ENCODE measurements at places on chromosomes 2 and 18.

GRCh38 chr18:56977771-56978170 is 169.1 kb upstream of the BOD1L2 start:
- no peak for DNase-seq

DNA sequence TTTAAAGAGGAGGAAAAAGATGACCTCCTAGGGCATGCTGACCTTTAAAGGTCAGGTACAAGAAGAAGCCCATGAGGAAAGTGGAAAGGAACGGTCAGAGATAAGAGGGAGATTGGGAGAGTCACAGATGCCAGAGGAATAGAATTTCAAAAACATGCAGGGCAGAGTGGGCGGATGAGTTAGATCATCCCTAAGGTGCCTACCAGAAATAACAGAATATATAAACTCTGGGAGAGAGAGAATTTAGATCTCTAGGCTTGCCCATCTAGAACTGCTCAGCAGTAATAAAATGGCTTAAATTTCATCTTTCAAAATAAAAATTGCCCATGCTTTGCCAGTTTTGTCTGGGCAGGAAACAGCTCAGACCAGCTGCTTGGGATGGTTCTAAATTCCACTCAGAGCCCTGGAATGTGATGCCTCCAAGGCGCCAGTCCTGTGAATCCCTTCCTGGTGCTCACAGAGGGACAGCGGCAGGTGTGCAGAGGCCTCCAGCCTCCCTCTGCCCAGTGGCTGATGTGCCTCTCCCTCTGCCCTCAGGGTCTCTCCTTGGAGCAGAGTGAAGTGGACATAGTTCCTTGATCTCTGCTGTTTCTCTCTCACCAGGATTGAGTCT is 130.9 kb downstream of the ANTXR1 start:
- no peak for DNase-seq

GRCh38 chr2:223545830-223546229 is 56.3 kb downstream of the SCG2 start:
- no peak for DNase-seq

DNA sequence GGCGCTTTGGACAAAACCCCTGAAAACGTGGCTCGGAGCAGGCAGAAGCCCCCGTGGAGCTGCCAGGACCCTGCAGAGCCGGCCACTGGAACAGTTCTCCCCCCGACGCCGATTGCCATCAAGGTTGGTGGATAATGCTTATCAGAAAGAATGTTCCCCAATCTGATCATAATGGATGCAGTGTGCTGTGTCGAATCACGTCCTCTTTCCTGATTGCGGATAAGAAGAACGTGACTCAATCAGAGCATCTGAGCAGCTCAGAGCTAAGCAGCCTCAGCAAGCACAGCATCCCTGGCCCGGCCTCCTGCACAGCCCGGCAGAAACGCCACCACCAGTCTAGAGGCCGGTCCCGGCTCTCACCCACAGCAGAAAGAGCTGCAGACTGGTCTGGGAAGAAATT is 488.0 kb downstream of the EIPR1 start:
- no peak for DNase-seq

DNA sequence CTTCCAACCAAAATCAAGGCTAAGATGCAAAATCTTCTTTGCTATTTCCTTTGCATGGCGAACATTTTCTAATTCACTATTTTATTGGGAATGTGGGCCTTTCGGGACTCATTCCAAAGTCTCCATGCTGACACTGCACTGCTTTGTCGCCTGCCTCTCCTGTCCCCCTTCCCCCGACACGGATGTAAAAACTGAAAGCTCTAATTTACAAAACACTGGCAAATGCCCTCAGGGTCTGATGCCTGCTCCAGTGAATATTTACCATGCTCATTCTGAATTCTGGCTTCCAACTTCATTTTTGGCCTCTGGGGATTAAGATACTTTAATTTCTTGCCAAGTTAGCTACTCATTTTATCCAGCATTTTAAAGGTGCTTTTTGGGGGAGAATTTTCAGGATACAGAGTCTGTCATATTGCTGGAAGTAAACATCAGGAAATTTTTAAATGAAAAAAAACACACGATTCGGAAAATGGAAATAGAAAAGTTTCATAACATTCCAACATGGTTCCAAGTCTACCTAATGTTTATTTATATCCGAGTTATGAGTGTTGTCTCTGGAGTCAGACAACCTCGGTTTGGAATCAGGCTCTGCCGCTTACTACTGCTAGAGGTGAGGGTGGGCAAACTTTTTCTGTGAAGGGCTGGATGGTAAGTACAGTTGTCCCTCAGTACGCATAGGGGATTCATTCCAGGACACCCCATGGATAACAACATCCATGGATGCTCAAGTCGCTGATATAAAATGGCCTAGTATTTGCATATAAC is 14.6 kb upstream of the LTBP1 start:
- no peak for DNase-seq

- no peak for DNase-seq
Observed at GRCh38 chr2:229475778-229476177, 204.7 kb upstream of the PID1 start.

DNA sequence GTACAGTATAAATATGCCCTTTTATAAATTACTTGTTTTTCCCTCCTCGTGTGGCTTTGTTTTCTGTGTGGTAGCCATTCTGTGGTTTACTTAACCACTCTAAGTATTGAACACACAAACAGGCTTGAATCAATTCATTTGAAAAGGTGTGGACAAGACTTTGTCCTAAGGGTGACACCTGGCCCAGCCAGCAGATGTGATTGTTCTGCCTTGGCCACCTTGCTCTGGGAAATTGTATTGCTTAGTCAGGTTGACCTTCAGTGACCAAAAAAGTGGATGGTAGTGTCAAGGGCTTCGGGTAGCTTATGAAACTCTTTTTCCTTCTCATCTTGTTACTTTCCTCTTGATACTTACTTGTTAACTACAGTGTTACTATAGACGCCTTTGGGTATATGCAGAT is 61.9 kb downstream of the DGKD start:
- no peak for DNase-seq

GRCh38 chr2:168698969-168699368 is 103.5 kb upstream of the NOSTRIN start:
- DNase-seq: no peak

GRCh38 chr18:54607213-54608027 is 16.4 kb downstream of the DYNAP start:
- DNase-seq: no peak

GRCh38 chr2:60512062-60512622 is 41.3 kb downstream of the BCL11A start:
- peak; percentile 55 for DNase-seq

- DNase-seq: no peak
Observed at GRCh38 chr18:70160073-70160678, 45.3 kb downstream of the RTTN start.

DNA sequence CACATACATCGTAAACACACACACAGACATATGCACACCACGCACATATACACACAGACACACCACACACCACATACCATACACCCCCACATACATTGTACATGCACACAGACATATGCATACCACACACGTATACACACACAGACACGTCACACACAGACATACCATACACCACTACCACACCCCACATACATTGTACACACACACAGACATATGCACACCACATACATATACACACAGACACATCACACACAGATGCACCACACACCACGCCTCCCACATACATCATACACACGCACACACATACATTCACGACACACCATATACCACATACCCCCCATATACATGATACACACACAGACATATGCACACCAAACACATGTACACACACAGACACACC is 58.4 kb downstream of the KIF5C start:
- no peak for DNase-seq

GRCh38 chr2:72750977-72751639 is 74.7 kb downstream of the EXOC6B start:
- DNase-seq: no peak

GRCh38 chr18:7844418-7844817 is 277.3 kb downstream of the PTPRM start:
- DNase-seq: no peak

GRCh38 chr2:231364961-231365810 is 30.3 kb upstream of the B3GNT7 start:
- no peak for DNase-seq

DNA sequence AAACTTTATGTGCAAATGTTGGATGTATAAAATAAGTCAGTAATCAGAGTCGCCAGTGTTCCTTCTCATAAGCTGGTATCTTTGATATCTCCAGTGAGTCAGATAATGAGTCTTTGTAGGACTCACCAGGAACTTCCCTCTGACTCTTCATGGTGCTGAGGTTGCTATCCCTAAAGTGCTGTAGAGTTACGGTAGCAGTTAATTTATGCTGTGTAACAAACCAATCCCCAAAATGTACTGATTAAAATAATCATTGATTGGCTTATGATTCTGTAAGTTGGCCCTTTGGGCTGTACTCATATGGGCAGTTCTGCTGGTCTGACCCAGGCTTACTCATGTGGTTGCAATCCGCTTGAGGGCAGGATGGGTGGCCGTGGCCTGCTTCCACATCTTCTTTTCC is 43.8 kb downstream of the MAIP1 start:
- no peak for DNase-seq

DNA sequence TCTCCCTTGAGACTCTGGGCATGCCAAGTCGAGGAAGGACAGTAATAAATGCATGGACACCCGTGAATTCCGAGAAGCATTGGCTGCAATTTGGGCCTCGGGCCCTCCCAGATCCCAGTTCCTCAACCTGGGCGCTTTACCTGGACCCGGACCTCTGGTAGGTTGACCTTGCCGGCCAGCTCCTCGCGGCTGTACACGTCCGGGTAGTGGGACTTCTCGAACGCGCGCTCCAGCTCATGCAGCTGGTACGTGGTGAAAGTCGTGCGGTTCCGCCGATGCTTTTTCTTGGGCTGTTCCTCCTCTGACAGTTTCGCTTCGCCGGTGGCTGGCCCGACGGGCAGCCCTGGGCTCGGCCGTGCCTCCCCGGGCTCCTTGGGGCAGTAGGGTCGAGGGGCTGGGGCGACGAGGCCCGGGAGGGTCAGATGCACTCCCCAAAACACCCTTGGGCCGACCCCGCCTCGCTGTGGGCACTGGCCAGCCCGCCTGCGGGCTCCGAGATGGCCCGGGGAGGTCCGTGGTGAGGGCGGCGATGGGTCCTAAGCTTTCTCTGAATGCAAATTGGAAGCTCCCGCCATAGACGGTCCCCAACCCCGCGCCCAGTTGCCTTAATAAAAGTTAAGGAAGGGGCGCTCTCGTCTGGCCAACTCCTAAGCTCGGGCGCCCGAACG is 899 bp downstream of the RAX start:
- DNase-seq: peak; percentile 47

GRCh38 chr2:86378469-86378868 is 41.0 kb upstream of the REEP1 start:
- no peak for DNase-seq

DNA sequence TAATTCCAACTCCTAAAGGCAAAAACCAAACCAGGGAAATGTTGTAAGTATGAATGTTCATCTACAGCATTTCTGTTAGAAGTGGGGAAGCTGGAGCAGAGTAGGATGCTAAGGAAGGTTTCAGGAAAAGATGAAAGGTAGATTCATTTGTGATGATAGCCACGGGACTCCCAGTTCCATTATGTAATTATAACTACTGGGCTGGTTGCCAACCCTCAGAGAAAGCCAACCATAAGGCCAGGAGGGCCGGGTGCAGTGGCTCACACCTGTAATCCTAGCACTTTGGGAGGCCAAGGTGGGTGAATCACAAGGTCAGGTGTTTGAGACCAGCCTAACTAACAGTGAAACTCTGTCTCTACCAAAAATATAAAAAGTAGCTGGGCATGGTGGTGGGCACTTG is 288.9 kb upstream of the ETAA1 start:
- DNase-seq: no peak

DNA sequence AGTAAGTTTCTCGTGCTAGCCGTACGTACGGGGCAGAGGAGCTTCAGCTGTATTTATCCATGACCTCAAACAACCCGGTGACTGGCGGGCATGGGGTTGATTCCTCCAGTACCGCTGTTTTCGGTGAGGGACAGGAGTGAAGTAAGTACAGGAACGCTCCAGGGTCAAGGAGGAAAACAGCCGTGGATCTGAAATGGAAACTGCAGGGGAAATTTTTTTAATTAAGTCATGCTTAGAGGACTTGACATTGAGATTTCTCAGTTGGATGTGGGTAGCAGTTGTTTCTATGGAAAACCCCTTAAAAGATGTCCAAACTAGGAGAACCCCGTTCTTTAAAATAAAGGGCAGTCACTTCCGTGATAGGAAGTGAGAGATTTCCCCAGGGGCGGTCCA is 1.2 kb downstream of the RAB12 start:
- DNase-seq: no peak

GRCh38 chr18:54647176-54647575 is 56.1 kb downstream of the DYNAP start:
- no peak for DNase-seq

GRCh38 chr2:232304236-232304635 is 74.3 kb upstream of the ALPP start:
- no peak for DNase-seq

DNA sequence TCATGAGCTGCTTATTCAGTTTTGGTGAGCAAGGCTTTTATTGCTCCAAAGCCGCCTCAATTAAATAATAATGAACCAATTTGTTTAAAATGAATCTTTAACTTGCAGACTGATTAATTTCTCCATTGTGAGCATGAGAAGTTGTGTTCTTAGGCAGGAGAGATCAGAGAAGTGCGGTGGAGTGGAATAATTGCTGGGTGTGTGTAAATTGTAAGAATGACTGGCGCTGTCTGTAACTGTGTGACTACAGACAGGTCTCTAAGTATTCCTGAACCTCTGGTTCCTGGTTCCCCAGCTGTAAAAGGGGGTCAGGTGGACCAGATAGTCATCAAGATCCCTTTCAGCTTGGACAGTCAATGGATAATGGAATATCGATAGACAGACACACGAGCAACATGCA is 98.0 kb upstream of the EFEMP1 start:
- no peak for DNase-seq

DNA sequence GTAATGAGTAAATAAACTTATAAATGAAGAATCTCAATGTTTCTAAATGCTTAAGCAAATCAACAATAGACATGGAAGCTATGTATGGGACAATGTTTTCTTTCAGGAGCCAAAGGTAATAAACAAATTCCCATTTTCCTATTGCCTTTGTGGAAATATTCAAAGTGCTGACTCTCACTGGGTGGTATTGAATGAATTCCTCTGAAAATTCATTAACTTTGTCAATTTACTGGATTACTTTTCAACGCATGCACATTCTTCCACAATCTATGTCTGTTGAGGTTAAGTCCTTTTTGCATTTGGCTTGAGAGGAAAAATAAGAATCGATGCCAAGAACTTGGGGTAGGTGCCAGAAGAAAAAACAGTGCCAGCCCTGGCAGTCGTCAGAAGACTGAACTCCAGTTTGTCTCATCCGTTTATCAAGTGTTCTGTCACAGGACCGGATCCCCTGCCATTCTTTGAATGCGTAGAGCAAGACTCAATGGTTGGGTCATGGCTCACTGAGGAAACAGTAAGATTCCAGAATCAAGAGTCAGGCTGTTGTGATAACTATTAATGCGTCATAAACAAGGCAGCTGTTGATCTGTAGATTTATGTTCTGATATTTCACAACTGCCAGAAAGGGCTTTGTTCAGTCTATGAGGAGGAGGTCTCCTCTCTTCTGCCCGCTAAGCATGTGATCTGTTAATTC is 133.3 kb downstream of the GFPT1 start:
- DNase-seq: no peak
